Panc1 (cell line): ENCODE measurements at places on chromosomes 7 and 10.

- no peak for DNase-seq
Measured at GRCh38 chr10:14603534-14604102, 171.1 kb downstream of the FAM107B start.

GRCh38 chr7:87456247-87456646, 19.2 kb downstream of the ABCB4 start:
- DNase-seq, result no peak

- no peak for DNase-seq
Measured at GRCh38 chr7:127782654-127783559, 130.9 kb downstream of the SND1 start.

- DNase-seq, result no peak
Measured at GRCh38 chr7:16348251-16348650, 73.1 kb downstream of the CRPPA start.

GRCh38 chr10:32051926-32052325, 4.3 kb downstream of the KIF5B start:
- DNase-seq, result no peak

GRCh38 chr10:128220021-128220420, 93.8 kb upstream of the MKI67 start:
- DNase-seq, result no peak

- DNase-seq, result no peak
Measured at GRCh38 chr10:88608780-88609179, 22.2 kb downstream of the LIPJ start.

DNA sequence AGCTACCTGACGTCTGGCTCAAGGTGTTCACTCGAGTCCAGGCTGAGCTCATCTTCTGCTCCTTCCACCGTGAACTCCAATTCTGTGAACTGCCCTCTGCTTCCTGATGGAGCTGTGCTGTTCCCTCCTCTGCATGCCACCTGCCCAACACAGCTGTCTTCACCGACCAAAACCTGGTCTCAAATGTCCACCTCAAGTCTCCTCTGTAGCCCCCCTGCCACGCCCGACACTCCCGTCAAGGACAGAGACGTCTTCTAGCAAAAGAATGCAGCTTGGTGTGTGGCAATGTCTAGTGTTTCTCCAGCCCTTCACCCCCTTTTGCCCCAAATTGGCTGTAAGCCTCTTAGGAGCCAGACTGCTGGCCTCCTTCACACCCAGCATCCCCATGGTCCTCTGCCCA, 305.1 kb downstream of the DNAJB6 start:
- DNase-seq, result no peak

DNA sequence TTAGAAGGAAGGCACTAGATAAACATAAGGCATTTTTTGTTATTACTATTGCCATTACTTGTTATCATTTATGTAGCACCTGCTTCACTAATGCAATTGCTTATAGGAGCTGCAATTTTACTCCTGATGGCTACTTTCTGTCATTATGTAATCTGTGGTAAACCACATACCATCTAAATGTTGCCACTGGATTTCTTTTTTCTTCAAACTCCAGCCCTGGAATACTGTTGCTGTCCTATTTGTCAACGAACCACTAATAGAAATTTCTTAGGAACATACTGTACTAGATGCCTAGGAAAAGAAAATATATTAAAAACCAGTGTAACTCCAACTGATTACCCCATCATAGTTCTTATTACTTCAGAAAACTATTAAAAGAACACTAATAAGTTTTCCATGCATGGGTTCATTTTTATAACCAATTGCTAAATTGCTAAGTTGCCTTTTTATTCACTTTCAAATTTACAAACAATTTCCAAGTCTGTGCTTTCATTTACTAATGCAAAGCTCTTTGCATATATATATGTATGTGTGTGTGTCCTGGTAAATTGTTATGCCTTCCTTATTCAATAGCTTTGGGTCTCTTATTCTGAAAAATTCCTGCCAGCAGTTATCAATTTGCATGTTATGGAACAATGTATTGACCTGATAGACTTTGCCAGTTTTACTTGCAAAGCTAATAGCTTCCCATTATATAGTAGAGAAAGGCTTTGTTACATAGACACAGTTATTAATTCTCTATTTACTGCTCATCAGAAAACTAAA, 287.4 kb downstream of the EXOC4 start:
- DNase-seq, result no peak

- DNase-seq, result no peak
Measured at GRCh38 chr7:107206706-107207105, 37.9 kb downstream of the HBP1 start.

DNA sequence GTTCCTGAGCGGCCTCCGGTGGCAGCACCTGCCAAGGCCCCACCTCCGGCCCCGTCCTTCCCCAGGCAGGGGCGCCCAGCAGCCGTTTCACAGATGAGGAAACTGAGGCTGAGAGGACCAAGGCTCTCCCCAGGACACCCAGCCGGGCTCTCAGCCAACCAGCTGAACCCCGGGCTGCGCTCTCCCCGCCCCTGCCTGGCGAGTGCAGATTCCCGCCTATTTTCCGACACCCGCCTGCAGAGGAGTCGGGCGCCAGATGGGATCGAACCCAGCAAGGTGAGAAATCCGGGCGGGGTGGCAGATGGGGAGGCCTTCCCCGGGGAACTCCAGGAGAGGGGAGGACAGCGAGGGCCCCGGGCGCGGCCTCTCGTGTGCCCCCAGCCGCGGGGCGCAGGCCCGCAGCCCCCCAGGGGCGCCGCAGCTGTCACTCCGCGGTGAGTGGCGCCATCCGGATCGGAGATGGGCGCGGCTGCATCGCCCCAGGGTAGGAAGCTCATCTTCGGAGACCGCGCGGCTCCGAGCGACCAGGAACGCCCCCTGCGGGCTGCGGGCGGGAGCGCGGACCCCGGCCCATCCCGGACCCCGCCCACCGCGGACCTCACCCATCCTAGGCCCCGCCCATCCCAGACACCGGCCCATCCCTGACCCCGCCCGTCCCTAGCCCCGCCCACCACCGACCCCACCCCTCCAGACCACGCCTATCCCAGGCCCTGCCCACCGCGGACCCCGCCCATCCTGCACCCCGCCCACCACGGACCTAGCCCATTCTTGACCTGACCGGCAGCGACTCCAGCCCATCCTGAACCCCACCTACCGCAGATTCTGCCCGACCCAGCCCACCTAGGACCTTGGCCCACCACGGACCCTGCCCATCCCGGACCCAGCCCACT, 90.3 kb downstream of the MICALL2 start:
- no peak for DNase-seq

- no peak for DNase-seq
Measured at GRCh38 chr10:71842422-71842821, 8.6 kb downstream of the PSAP start.

- no peak for DNase-seq
Measured at GRCh38 chr7:44607141-44608068, 978 bp downstream of the OGDH start.

- no peak for DNase-seq
Measured at GRCh38 chr7:110281362-110281761, 809.6 kb upstream of the LRRN3 start.
